ENCODE measurements at places on chromosomes 11 and 22.

DNA sequence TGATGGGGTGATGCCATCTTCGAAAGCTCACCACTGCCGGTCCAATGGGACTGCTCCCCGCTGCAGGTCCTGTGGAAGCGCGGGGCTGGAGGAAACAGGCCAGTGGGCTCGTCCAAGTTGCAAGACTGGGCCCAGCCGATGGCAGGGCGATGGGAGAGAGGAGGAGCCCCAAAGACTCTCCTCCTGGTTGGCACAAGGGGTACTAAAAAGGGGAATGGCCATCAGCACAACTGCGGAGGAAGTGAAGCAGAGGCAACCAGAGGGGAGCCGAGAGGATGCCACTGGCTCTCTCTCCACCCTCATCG, 357.1 kb downstream of the SHANK2 start:
- no peak for DNase-seq

GRCh38 chr11:131666617-131667016, 296.2 kb downstream of the NTM start:
- no peak for DNase-seq

GRCh38 chr11:112361396-112361795, 100.7 kb upstream of the PLET1 start:
- no peak for DNase-seq

GRCh38 chr11:72750556-72751115, 1.6 kb downstream of the ARAP1 start:
- no peak for DNase-seq
